ENCODE measurements at places on chromosomes 7 and 10.

DNA sequence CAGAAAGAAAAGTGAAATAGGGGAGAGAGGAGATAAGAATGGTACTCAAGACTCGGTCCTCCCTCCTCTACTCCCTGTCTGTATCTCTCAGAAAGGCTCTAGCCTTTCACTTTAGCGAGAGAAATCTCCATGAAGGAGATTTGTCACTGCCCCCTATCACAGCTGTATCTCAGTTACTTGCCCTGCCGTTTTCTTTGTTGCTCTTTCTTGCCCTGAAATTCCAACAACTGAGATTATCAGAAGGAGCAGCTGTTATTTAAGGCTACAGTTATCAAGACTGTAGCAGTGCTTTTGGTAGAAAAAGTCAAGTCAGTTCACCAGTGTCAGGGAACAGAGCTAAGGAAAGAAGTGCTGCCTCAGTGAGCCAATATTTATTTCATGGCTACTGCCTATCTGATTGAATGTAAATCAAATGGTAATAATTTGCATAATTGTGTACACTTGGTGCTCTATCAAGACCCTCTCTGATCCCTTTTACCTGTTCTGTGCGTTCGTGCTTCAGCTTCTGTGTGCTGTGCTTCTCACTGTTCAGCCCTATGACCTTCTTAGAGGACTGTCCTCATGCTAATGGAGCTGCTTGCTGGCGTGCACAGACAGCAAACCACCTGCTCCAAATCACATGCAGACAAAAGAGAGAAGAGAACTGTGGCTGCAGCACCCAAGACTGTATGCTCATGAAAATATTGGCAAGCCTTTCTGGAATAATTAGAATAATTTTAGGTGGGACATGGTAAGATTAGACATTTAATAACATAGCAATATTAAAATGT is 180.2 kb upstream of the FAM3C start:
- DNase-seq = no peak

DNA sequence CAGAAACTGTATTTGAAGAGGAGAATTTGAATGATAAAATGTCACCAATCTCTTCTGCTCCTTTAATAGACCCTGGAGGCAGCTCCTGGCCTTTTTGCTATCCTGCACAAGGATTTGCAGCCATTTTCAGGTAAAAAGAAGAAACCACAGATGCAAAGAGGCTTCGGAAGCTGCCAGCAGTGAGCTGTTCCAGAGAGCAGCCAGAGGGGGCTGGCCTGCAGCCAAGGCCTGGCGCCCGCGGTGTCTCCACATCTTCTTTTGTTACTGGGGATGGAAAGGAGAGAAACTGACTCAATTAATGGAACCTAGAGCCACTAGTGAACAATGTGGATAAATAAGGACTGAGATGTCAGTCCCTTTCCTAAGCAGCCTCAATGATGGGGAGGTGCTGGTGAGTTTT is 23.9 kb upstream of the GPR26 start:
- no peak for DNase-seq

DNA sequence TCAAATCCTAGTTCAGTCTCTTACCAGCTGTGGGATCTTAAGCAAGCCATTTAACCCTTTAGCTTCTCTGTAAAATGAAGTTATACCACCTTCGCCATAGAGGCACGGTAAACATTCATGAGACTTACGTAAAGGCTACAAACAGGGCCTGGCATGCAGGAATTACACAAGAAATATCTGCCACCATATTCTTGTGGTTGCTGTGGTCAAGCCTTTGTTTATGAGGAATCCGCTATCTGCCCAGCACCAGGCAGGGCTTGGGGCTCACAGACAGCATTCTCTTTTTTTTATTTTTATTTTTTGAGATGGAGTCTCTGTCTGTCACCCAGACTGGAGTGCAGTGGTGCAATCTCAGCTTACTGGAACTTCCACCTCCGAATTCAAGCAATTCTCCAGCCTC is 9.9 kb downstream of the AIFM2 start:
- DNase-seq = no peak

GRCh38 chr7:67021260-67021659 is 24.6 kb downstream of the TYW1 start:
- no peak for DNase-seq

DNA sequence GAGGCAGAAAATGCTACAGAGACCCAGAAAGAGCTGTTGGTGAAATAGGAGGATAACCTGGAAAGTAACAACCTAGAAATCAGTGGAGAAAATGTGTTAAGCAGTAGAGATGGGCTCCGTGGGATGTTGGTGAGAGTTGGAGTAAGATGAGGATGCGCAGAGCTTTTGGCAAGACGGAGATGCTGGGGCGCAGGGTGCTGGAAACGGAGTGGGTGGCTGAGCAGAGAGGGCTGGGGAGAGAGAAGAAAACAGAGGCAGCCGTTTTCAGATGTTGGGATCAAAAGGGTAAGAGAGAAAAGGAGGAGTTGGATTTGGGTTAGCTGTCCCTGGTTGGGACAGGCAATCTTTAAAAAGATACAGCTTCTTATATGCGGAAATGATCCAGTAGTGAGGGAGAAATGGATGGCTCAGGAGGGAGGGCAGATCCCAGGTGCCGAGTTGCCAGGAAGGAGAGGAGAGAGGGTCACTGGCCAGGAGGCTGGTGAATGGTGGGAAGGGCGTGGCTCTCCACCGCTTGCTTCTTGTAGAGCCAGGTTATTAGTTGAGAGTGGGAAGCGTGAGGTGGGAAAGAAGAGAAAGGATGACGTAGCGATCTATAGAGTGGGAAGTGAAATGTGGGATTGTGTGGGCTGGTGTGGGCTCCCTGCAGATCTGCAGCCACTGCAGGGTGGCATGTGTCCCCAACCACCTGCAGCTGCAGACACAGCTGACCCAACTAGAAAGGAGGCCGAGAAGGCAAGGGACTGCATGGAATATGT is 182.2 kb upstream of the SVIL start:
- no peak for DNase-seq

- DNase-seq = no peak
These were observed 650.9 kb upstream of the IGFBP3 start for GRCh38 chr7:46571996-46572395.

GRCh38 chr7:130395421-130395820 is 15.1 kb downstream of the CPA1 start:
- DNase-seq = no peak

GRCh38 chr7:23214938-23215337 is 31.6 kb upstream of the GPNMB start:
- DNase-seq = no peak

GRCh38 chr10:126337251-126337810 is 50.9 kb downstream of the ADAM12 start:
- DNase-seq = no peak

GRCh38 chr7:13097499-13097898 is 410.1 kb downstream of the ARL4A start:
- no peak for DNase-seq

DNA sequence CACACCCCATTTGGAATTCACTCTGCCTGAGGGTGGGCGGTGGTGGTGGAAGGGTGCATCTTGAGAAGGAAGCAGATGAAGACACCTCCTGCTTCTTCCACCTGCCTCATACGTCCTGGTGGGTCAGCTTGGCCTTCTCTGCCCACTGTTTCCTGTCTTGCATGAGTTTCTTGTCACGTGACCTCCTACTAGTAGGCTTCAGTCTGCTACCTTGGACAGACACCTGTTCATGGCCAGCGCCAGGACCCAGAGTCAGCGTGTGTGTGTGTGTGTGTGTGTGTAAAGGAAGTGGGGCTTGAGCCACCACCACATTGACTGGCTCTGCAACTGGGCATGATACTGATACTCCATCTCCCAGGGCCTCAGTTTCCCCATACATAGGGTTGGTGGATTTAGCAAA is 17.1 kb upstream of the VPS37D start:
- DNase-seq = no peak

DNA sequence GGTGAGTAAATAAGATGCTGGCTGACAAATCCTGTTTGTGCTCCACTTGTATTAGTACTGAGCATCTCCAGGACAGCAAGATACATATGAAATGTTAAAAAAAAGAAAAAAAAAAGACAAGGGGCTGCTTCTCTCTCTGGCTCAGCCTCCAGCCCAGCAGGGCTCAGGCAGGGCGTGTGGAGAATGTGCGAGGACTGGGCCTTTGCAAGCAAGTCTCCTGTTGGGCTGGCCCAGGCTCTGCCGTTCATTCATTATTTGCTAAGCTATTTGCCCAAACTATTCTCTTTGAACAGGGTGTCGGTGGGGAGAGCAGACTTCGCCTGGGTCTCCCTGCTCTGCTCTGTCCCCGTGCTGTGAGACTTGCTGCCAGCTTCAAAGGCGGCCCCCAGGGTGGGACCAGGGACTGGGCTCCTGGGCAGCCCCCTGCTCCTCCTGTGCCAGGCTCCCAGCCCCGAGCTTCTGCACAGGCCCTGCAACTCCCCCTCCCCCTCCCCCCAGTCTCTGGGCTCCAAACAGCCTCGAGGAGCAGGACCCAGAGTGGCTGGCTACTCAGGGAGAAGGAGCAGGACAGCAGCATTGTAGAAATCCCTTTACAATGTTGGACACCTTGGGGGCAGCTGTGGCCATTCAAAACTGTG is 25.6 kb upstream of the MGMT start:
- DNase-seq = no peak

- no peak for DNase-seq
These were observed 500.4 kb downstream of the MAGI2 start for GRCh38 chr7:78953090-78953489.

GRCh38 chr7:6438427-6438826 is 9.3 kb downstream of the DAGLB start:
- no peak for DNase-seq

- no peak for DNase-seq
These were observed 812.8 kb downstream of the LRMDA start for GRCh38 chr10:76244061-76244686.

DNA sequence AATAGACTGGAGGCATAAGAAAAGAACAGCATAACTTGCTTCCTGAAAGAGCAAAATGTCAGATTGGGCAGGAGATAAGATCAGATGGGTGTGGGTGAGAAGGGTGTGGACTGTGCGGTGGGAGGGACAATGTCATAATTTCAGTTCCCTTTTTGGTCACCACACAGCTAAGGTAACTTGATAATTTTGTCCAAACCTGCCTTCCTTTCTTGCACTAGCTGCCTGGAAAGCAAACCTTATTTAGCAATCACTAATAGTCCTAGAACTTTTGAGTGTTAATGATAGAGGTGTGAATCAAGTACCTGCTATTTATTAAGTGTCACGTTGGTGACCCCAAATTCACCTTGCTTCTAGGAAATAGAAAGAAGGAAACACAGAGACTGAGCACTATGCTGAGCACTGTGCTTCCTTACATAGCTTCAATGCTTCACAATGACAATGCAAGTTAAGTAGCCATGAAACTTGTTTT is 72.4 kb upstream of the SP4 start:
- DNase-seq = peak; percentile 82

GRCh38 chr7:102244601-102245000 is 42.1 kb upstream of the SH2B2 start:
- DNase-seq = no peak

GRCh38 chr10:92891885-92892690 is 43.8 kb downstream of the EXOC6 start:
- no peak for DNase-seq

DNA sequence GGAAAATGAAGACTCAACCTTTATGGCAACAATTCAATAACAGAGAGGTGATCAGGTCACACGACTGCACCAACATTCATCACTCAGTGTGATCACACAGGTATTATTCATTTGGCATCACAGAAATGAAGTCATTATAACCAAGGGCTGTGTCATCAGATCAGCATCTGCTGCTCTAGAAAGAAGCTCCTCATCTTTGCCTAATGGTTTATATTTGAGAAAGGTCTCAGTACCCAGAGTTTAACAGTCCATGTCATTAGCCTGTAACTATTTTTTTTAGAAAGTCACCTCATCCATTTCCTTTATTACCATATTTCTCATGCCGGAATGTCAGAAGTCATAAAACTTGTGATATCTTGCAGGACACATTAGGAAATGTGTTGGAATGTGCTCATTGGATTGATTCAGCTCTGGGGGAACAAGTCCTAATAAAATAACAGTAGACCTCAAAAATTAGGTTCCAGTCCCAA is 45.1 kb upstream of the PRKG1 start:
- no peak for DNase-seq

- DNase-seq = no peak
These were observed 2.6 kb downstream of the ABI1 start for GRCh38 chr10:26857991-26858706.

DNA sequence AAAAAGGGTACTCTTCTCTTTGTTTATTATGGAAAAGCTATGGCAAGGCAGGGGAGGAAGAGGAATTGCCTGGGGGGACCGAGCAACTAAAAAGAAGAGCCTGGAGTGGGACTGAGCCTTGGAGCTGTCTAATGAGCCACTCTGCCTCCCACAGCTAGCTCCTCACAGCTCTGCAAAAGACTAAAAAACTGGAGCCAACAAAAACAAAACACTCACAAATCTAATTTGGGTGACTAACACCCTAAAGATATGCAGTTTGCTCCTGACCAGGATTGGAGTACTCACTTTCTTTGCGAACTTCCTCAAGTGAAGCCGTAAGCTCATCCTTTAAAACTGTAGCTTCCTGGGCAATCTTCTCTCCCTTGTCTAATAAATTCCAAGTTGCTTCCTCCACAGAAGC is 89.4 kb downstream of the CTNNA3 start:
- DNase-seq = no peak

GRCh38 chr7:71015252-71015900 is 116.6 kb upstream of the GALNT17 start:
- no peak for DNase-seq

GRCh38 chr10:33571616-33572015 is 237.1 kb upstream of the NRP1 start:
- DNase-seq = no peak

- no peak for DNase-seq
These were observed 266.7 kb upstream of the PHF14 start for GRCh38 chr7:10706875-10707493.

GRCh38 chr7:33965183-33965744 is 59.9 kb downstream of the BMPER start:
- DNase-seq = no peak

GRCh38 chr10:20686015-20686635 is 211.0 kb downstream of the NEBL start:
- no peak for DNase-seq

DNA sequence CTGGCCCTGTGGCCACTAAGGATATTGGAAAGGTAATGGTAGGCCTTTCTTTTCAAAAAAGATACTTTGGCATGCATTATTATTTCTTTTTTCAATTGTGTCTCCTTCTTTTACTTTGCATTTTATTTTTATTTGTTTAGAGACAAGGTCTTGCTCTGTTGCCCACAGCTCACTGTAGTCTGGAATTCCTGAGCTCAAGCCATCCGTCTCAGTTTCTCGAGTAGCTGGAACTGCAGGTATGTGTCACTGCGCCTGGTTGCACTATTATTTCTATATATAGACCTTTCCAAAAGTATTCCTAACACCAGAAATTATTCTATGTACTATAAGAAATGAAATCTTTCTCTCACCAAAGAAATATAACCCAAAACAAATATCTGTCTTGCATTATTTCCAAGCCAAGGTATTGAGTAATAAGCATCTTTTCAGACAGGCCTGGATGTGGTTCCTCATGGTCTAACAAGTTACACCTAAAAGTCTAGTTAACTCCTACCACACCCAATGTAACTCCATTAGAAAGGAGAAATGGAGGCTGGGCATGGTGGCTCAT is 500.8 kb upstream of the ANKRD30A start:
- no peak for DNase-seq

- no peak for DNase-seq
These were observed 64.0 kb downstream of the DENND2A start for GRCh38 chr7:140576589-140576988.

All from CD4-positive, alpha-beta T cell treated with Interleukin-4 for 4 hours (primary cell).